ENCODE measurements at places on chromosomes 7 and 10.
A peak's percentile ranks its signal among the peaks of the same experiment; 100 is the strongest.

GRCh38 chr10:15455456-15455855 is 84.4 kb upstream of the FAM171A1 start:
- no peak for DNase-seq

- no peak for DNase-seq
These were observed 69.1 kb downstream of the SCRN1 start for GRCh38 chr7:29920491-29920890.

- DNase-seq: no peak
These were observed 30.3 kb downstream of the PITRM1 start for GRCh38 chr10:3142146-3142875.

DNA sequence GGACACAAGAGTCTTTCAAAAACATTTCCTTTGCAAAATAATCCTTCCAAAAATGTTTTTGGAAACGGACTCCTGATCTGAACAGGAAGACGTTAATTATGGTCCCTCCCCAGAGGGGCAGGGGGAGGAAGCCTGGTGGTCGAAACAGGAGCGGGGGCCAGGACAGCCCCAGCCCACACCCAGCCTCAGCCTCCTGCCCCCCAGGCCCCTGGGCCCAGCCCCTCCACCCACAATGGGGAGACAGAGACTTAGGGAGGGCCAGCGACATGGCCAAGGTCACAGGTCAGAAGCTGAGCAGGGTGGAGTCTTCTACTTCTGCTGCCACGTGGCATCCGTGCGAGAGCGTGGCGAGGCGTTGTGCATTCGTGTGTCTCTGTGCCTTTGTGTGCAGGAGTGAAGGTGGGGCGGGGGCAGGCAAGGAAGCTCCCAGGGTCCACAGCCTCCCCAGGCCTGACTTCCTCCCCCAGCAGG is 14.0 kb upstream of the GRIFIN start:
- no peak for DNase-seq

- no peak for DNase-seq
These were observed 11.7 kb upstream of the SERPINE1 start for GRCh38 chr7:101115215-101115614.

GRCh38 chr7:12692479-12693259 is 5.2 kb downstream of the ARL4A start:
- no peak for DNase-seq

DNA sequence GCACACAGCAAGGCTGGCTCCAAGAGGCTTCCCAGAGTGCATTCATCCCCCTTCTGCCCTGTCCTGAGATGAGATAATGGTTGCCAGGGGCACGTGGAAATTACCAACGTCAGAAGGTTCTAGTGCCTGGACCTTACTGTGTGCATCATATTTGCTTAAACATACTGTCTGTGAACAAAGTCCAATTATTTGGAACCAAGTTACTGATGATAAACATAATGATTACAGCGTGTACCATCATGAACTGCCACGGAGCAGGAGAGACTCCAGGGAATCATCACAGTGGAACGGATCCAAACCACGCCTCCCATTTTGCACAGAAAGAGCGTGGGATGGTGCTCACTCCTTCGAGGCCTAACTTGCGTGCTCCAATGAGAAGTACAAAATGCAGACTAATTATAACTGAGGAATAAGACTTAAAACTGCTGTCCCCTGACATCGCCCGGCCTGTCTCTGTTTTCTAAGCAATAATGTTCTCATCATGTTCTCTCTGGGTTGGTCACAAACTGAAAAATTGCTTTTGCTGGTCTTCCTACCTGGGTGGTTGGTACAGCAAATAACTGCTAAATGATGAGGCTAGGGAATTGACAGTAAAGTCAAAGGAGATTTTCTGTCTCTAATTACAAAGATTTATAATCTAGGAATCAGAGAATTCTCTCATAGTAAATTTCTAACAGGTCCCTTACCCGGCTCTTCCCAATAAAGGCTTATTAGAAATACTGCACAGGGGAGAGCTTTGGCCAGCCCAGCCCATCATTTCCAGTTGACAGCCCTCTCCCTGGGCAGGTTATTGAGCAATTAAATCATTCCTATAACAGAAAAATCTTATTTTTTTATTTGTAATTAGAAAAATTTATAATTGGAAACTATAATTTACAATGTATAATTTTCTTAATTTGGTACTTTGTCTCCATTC is 182.2 kb downstream of the CAMK1D start:
- DNase-seq: no peak

- DNase-seq: no peak
These were observed 57.7 kb downstream of the DNAJB6 start for GRCh38 chr7:157394246-157395191.

DNA sequence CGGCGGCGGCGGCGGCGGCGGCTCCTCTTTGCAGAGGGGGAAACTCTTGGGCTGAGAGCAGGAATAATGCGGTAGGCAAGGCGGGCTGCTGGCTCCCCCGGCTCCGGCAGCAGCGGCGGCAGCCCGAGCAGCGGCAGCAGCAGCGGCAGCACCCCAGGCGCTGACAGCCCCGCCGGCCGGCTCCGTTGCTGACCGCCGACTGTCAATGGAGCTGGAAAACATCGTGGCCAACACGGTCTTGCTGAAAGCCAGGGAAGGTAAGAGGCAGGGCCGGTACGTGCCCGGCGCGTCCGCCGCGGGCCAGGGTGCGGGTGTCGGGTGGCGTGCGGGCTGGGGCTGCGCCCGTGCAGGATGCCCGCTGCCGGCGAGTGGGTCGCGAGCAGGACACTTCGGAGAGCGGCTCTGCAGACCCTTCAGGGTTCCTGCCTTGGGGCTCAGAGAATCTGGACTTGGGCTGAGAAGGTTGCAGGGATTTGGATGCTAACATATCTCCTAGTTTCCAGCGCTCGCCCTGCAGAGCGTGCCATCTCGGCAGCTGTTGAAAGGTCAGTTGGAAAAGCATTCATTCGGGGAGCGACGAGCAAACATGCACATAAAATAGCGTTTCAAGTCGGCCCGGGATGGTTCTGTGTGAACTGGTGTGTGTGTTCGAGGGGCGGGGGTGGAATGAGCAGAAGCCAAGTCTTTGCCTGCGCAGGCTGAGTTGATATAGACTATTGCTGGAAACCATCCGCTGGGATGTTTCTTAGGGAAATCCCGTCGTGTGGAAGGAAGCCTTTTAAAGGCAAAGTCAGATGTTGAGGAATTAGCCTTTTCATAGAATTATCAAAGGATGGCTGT is 562 bp downstream of the GRK5 start:
- peak; percentile 49 for DNase-seq

DNA sequence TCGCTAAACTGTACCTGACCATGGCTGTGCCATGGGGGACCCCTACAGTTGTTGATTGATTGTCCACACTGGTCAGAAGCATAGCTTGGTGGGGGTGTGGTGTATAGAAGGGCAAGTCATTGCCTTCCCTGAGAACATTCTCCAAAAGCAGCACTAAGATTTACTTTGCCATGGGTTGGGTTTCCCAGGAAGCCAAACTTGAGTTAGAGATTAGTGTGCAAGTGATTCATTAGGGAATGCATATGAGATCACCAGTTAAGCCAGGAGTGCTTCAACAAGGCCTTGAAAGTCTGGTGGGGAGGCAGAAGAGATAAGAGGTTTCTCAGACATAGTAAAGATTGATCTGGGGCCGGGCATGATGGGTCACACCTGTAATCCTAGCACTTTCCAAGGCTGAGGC is 21.4 kb upstream of the TPST1 start:
- DNase-seq: no peak

DNA sequence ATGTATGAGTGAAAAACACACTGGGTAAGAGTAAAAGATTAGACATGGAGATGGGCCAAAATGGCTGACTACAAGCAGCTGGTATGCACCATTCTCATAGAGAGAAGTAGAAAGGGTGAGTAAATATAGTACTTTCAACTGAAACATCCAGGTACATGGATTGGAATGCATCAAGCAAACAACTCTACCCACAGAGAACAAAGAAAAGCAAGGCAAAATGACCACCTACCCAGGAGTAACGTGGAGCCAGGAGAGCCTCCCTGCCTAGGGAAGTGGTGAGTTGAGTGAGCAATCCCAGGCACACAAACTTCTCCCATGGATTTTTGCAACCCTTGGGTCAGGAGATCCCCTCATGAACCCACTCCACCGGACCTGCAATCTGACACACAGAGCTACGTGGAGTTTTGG is 212.8 kb downstream of the PTN start:
- DNase-seq: no peak

GRCh38 chr10:25117757-25118156 is 57.0 kb upstream of the GPR158 start:
- no peak for DNase-seq

- DNase-seq: no peak
These were observed 62.7 kb upstream of the FZD1 start for GRCh38 chr7:91201442-91202113.

DNA sequence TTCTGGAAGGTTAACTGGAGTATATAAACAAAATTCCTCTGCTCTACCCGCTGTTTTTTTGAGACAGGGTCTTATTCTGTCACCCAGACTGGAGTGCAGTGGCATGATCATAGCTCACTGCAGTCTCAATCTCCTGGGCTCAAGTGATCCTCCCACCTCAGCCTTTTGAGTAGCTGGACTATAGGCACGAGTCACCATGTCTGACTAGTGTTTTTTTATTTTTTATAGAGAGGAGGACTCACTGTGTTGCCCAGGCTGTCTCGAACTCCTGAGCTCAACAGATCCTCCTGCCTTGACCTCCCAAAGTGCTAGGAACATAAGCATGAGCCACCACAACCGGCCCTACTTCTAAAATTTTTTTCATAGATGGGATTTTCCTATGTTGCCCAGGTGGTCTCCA is 2.2 kb downstream of the RAB18 start:
- no peak for DNase-seq
